PC-9 (cell line): ENCODE measurements at places on chromosomes 3 and 15. TPM values are rescaled to one million over a fixed set of nuclear protein-coding genes. Genes with fewer than 3 reads are reported as not detected.

The NR2E3 gene
- total RNA-seq, result 1.5 and 2.1 TPM in 2 replicates

The TLR9 gene
- 0.30 and 0.44 TPM in 2 replicates for total RNA-seq

- no peak for DNase-seq
Measured at GRCh38 chr3:52504977-52505376, 9.8 kb downstream of the STAB1 start.

GRCh38 chr3:46670000-46670890 is 23.2 kb downstream of the ALS2CL start:
- no peak for DNase-seq

DNA sequence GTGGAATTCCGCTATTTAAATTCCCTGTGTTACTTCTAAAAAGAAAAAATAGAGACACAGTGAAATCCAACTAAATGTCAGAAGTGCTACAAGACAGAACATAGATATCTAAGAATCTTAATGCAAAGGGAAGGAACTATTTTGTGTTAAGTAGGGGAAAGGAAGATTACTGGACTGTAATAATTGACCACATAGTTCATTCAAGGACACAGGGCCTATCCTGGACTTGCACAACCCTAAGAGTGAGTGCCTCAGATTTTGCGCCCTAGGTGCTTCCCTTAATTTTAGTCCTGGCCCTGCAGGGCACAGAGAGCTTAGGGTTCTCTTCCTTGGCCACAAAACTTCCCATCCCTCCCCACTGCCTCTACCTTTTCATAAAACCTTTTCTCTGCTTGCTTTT is 3.5 kb upstream of the IL20RB start:
- DNase-seq, result no peak

DNA sequence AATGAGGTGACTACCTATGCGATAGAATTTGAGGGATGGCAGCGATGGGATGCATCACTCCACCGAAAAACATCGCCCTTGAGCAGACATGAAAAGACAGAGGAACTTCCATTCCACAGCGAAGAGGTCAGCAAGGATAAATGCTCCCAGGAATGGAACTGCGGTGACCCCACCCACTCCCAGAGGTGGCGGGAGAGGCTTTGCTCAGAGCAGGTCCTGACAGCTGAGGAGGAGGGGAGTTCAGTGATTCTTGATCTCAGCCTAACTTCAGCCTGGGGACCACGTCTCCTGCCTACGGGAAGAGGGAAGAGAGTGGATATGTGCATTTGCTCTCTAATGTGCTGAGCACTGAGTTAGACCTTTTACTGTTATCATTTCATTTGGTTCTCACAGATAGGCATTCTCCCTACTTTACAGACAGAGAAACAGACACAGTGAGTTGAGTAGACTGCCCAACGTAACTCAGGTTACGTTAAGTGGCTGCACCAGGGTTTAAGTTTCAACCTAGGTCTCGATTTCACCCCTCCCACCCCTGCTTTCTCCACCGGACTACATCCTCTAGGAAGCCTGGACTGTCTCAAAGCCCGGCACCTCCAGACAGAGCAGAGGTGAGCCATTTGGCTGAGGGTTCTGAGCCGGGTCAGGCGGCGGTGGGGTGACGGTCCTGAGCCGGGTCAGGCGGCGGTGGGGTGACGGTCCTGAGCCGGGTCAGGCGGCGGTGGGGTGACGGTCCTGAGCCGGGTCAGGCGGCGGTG is 170.0 kb downstream of the RAB11A start:
- no peak for DNase-seq

The P3H2 gene
- total RNA-seq, result 20.9 and 26.2 TPM in 2 replicates
